ENCODE measurements at places on chromosomes 6 and 20. TPM values are rescaled to one million over a fixed set of nuclear protein-coding genes. Genes with fewer than 3 reads are reported as not detected.
A peak's percentile ranks its signal among the peaks of the same experiment; 100 is the strongest.

DNA sequence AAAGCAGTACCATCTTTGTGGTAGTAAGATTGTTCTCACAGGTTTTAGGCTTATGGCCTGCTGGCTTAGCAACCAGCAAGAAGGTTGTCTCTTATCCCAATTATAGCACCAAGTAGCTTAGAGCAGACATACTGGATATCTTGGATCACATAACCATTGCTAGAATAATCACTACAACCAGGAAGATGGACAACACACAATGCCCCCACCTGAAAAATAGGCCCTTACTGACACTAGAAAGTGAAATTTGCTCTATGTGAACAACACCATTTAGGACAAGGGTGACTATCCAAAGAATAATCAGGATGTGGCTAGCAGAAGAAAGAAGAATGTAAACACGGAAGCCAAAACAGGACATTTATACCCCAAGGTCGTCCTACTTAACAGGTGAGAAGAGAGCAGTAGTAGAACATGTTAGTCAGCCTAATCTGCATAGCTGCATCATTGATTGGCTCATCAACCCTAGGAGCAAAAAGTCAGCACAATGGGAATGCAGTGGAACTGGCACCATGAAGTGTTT, 172.7 kb upstream of the MARCKS start:
- no peak for DNase-seq
- H3K4me1 ChIP-seq, result no peaks in the 10 kb centered on the region
- H3K27me3 ChIP-seq, result peaks cover 2% of the 10 kb centered on the region
- H3K36me3 ChIP-seq, result no peaks in the 10 kb centered on the region

DNA sequence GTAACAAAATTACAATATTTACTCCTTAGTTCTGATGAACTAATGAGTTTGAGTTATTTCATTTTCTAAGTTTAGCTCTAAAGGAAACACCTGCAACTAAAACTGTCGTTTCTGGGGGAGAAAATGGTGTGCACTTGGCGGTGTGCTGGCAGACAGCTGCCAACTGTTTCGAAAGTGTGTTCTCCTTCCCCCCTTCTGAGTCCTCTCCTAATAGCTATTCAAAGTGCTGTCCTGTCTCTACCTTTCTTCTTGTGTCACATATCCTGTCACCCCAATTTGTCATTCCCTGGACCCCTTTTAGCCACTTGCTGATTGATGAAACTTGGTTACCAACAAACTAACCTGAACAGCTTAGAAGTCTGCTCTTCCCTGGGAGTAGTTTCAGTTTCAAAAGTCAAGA, 4.9 kb upstream of the UBE2J1 start:
- H3K27ac ChIP-seq, result no peak overlapping the region
- H3K4me3 ChIP-seq, result no peak overlapping the region
- H3K36me3 ChIP-seq, result no peaks in the 10 kb centered on the region
- peaks cover 6% of the 10 kb centered on the region for H3K27me3 ChIP-seq
- no peak for DNase-seq
- H3K4me1 ChIP-seq, result peaks cover 11% of the 10 kb centered on the region

GRCh38 chr6:118725944-118726343, 74.6 kb upstream of the CEP85L start:
- no peak overlapping the region for H3K27ac ChIP-seq
- H3K4me1 ChIP-seq, result peaks cover 2% of the 10 kb centered on the region
- DNase-seq, result no peak
- H3K27me3 ChIP-seq, result no peaks in the 10 kb centered on the region

- no peak for DNase-seq
- peaks cover 4% of the 10 kb centered on the region for H3K4me1 ChIP-seq
- no peaks in the 10 kb centered on the region for H3K36me3 ChIP-seq
- no peak overlapping the region for H3K27ac ChIP-seq
- H3K27me3 ChIP-seq, result peaks cover 4% of the 10 kb centered on the region
- H3K4me3 ChIP-seq, result no peak overlapping the region
Observed at GRCh38 chr6:131469130-131469529, 103.9 kb upstream of the ARG1 start.

DNA sequence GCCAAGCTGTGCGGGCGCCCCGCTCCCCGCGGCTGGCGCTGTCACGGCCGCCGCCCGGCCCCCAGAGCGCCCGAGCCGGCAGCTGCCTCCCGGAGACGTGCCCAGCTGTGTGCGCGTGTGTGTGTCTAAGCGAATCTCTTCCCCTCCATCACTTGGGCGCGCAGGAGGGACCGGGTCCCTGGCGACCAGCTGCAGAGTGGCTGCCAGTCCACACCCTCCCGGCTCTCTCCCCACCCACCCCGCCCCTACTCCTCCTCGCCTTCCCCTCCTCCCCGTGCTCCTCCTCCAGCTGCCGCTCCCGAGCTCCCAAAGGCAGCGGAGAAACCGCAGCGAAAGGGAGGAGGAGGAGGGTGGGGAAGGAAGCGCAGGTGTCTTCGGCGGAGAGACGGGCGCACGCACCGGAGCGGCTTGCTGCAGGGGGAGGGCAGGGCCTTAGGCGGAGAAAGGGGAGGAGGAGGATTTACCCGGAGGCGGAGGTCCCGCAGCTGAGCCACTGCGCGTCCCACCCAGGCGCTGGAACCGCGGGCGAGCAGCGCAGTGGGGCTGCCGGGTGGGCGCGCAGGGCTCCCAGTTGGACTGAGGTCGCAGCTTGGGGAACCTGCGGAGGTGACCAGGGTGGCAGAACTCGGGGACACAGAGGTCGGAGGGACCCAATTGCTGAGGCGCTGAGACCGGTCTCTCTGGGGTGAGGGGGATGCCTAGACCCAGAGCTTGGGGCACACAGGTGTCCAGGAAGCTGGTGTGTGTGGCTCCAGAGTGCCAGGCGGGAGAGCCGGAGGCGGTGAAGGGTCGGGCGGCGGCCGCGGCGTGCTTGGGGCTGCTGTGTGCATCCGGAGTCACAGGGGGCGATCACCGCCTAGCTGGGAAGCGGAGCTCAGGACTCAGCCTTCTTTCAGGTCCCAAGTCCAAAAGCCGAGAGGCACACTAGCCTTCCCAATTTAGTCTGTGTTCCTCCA, at the start of gene HS3ST5:
TSS of gene HS3ST5 (minus strand) at position 198 of the 956 bp plus-strand sequence. CDS start 280,178 bp downstream, outside the sequence.
- peaks cover 14% of the 10 kb centered on the region for H3K4me1 ChIP-seq
- no peaks in the 10 kb centered on the region for H3K36me3 ChIP-seq
- peak within 1 kb of the TSS; percentile 96 for H3K27ac ChIP-seq

DNA sequence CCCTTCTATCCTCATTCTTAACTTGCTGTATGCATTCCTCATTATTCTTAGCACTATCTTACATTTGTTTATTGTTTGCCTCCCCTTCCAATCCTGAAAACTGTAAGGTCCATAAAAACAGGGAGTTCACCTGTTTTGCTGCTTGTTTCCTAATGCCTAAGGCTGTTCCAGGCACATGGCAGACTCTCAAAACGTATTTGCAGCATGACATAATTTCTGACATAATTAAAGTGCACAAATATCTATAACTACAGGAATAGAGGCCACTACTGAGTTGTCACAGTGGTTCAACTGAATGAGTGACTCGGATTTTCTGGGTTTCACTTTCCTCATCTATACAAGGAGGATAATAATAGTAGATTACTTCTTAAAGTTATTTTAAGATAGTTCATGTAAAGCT, 83.0 kb downstream of the HFE start:
- no peak for DNase-seq
- no peaks in the 10 kb centered on the region for H3K36me3 ChIP-seq
- H3K4me3 ChIP-seq, result peak overlapping the region; percentile 7
- no peak overlapping the region for H3K27ac ChIP-seq

- H3K27ac ChIP-seq, result peak overlapping the region; percentile 23
- no peaks in the 10 kb centered on the region for H3K36me3 ChIP-seq
- DNase-seq, result peak; percentile 62
- peaks cover 26% of the 10 kb centered on the region for H3K4me1 ChIP-seq
Observed at GRCh38 chr6:98832284-98833056, 1.9 kb upstream of the POU3F2 start.

GRCh38 chr6:2086326-2086965, 159.0 kb downstream of the GMDS start:
- H3K36me3 ChIP-seq, result no peaks in the 10 kb centered on the region
- H3K27ac ChIP-seq, result no peak overlapping the region
- no peak for DNase-seq
- H3K4me1 ChIP-seq, result peaks cover 3% of the 10 kb centered on the region
- peaks cover 2% of the 10 kb centered on the region for H3K27me3 ChIP-seq
- no peak overlapping the region for H3K4me3 ChIP-seq

DNA sequence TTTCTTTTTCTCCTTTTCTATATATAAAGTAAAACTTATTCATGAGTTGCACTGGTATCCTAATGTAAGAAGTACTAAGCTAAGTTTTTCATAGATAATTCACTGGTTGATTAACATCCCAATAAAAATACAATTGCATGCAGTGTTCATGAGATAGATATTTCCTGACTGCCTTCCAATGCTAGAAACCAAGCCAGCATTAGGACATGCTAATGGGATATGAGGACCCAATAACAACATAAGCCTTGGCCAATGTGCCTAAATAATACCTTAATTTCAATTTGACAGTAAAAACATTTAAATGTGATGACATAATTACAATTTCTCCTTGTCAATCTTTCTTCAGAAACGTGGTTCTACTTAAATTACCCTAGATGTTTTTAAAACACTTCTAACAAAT, 152.7 kb downstream of the RNGTT start:
- H3K4me1 ChIP-seq, result peaks cover 1% of the 10 kb centered on the region
- DNase-seq, result no peak
- H3K36me3 ChIP-seq, result peaks cover 15% of the 10 kb centered on the region

GRCh38 chr6:49001856-49002541, 461.1 kb downstream of the MMUT start:
- H3K4me1 ChIP-seq, result no peaks in the 10 kb centered on the region
- H3K27ac ChIP-seq, result no peak overlapping the region
- no peak for DNase-seq
- H3K27me3 ChIP-seq, result no peaks in the 10 kb centered on the region

- H3K27ac ChIP-seq, result no peak overlapping the region
- peaks cover 34% of the 10 kb centered on the region for H3K4me1 ChIP-seq
- no peak for DNase-seq
- no peak overlapping the region for H3K4me3 ChIP-seq
Observed at GRCh38 chr6:138526822-138527235, 27.5 kb upstream of the NHSL1 start.

DNA sequence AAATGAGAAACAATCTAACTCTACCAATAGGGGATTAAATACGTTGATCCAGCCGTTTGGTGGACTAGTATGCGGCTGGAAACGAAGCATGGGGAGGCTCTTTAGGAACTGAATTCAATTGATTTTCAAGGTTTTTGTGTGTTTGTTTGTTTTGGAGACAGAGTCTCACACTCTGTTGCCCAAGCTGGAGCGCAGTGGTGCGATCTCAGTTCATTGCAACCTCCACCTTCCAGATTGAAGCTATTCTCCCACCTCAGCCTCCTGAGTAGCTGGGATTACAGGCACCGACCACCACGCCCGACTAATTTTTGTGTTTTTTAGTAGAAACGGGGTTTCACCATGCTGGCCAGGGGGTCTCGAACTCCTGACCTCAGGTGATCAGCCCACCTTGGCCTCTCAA, 7.1 kb downstream of the CNPY3 start:
- H3K27ac ChIP-seq, result no peak overlapping the region
- H3K4me1 ChIP-seq, result peaks cover 25% of the 10 kb centered on the region
- no peak for DNase-seq
- H3K27me3 ChIP-seq, result peaks cover 4% of the 10 kb centered on the region
- H3K36me3 ChIP-seq, result peaks cover 4% of the 10 kb centered on the region
- no peak overlapping the region for H3K4me3 ChIP-seq

- H3K27me3 ChIP-seq, result peaks cover 5% of the 10 kb centered on the region
- no peak for DNase-seq
- H3K36me3 ChIP-seq, result no peaks in the 10 kb centered on the region
- peak overlapping the region; percentile 64 for H3K27ac ChIP-seq
- H3K4me1 ChIP-seq, result peaks cover 83% of the 10 kb centered on the region
Observed at GRCh38 chr6:15439410-15440025, 193.6 kb downstream of the JARID2 start.

DNA sequence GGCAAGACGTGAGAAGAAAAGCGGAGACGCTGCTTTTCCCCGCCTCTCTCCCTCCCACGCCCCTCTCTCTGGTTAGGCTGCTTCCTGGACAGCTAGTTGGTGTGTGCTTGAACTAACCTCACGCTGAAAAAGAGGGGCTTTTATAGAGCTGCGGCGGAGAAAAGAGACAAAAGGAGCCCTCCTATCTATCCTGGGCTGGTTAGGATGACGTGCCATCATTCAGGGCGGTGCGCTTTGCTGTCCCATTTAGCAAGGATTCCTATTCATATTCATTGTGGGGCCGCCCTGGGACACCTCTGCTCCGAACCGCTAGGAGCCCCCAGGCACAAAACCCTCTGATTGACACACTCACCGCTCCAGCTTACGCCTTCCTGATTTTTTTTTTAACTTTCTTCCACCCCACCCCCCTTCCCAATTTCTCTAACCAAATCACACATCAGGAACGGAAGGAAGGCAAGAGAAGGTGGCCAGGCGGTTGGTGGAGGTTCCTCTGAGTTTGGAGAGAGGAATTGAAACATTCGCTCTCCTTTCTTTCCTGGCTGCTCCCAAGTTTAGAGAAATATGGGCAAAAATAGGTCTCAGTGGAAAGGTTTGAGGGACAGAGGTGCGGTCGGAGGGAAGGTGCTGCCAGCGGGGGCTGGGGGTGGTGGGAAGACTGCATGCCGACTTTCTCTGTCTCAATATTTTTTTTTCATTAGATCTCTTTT, at the start of gene OLIG3:
TSS of gene OLIG3 (minus strand) at position 114 of the 707 bp plus-strand sequence. CDS start 224 bp downstream, outside the sequence.
- H3K27ac ChIP-seq, result peak within 1 kb of the TSS; percentile 99
- DNase-seq, result peak; percentile 73
- H3K4me1 ChIP-seq, result peaks cover 25% of the 10 kb centered on the region
- peak within 1 kb of the TSS; percentile 91 for H3K4me3 ChIP-seq

DNA sequence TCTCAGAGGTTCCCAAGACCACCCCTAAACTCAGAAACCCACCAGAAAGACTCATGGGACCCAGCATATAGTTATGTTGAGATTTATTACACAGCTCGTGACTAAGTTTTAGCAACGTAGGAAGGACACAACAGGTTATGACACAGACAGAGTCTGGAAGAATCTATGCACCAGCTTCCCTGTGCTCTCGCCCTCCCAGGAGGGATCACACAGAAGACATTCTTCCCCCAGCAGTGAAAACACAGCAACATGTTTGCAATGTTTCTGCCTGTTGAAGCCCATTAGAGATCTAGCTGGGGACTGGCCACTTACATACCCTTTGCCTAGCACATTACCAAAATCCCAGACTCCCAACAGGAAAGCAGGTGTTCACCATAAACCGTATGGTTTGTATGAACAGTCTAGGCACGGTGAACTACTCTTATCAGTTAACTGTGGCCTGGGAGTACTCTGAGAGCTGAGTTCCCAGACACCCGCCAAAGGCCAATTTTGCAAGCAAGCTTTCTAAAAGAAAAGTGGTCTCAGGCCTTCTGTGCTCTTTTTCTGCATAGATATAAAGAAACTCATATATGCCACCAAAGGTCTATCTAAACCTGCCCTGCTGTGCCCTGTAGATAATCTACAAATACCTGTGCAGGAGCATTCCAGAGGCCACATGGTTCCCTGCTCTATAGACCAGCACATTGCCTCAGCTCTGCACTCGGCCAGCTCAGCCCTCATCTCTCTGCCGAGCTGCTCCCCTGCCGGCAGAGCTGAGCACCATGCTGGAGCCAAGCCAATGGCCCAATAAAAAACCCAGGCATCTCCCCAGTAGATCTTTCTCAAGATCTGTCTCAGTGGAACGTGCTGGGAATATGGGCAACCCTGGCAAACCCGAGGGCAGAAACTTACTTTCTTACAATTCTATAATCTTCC, 69.6 kb upstream of the SMIM28 start:
- no peak overlapping the region for H3K27ac ChIP-seq
- H3K36me3 ChIP-seq, result no peaks in the 10 kb centered on the region
- H3K4me3 ChIP-seq, result no peak overlapping the region
- H3K27me3 ChIP-seq, result no peaks in the 10 kb centered on the region
- no peak for DNase-seq

DEFB119 gene
- not detected for total RNA-seq

AFDN gene
- 552 TPM for total RNA-seq

THEMIS gene
- not detected for total RNA-seq

MOG gene
- not detected for total RNA-seq

COL20A1 gene
- 2.1 TPM for total RNA-seq

ASIP gene
- total RNA-seq, result not detected

ZNF318 gene
- 26.3 TPM for total RNA-seq

PLA2G7 gene
- 0.44 TPM for total RNA-seq

MYL9 gene
- total RNA-seq, result 2.0 TPM

KHDC1L gene
- 2.2 TPM for total RNA-seq
